ENCODE measurements at places on chromosomes 12 and 14.
A peak's percentile ranks its signal among the peaks of the same experiment; 100 is the strongest.

- DNase-seq, result no peak
Observed at GRCh38 chr12:3154006-3154405, 76.8 kb downstream of the TSPAN9 start.

GRCh38 chr14:22739423-22739822 lies 27.1 kb upstream of the OXA1L start:
- DNase-seq, result no peak

- DNase-seq, result no peak
Observed at GRCh38 chr12:6090803-6091202, 33.7 kb downstream of the VWF start.

DNA sequence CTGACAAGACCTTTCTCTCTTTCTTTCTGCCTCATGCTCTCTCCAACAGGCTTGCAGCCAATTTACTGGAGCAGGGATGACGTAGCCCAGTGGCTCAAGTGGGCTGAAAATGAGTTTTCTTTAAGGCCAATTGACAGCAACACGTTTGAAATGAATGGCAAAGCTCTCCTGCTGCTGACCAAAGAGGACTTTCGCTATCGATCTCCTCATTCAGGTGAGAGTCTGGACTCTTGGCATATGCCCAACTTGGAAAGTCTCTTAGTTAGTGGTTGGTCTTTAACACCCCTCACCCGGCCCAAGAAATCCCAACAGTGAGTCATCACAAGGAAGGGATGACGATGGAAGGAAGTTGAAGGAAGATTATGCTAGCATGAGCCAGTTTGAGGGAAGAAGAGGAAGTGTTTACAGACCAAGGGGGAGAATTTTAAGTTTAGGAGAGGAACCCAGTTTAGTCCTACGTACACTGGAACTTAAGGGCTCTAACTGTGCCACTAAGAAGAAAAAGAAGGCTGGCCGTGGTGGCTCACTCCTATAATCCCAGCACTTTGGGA lies 189.7 kb downstream of the ETV6 start:
- no peak for DNase-seq

DNA sequence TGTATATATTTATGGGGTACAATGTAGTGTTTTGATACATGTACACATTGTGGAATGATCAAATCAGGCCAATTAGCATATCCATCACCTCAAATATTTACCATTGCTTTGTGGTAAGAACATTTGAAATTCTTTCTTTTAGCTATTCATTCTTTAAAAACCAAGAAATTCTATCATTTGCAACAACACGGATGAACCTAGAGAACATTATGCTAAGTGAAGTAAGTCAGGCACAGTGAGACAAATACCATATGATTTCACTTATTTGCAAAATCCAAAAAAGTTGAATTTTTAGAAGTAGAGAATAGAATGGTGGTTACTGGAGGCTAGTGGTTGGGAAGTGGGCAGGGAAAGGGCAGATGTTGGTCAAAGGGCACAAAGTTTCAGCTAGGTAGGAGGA lies 129.3 kb upstream of the PTPRQ start:
- no peak for DNase-seq

DNA sequence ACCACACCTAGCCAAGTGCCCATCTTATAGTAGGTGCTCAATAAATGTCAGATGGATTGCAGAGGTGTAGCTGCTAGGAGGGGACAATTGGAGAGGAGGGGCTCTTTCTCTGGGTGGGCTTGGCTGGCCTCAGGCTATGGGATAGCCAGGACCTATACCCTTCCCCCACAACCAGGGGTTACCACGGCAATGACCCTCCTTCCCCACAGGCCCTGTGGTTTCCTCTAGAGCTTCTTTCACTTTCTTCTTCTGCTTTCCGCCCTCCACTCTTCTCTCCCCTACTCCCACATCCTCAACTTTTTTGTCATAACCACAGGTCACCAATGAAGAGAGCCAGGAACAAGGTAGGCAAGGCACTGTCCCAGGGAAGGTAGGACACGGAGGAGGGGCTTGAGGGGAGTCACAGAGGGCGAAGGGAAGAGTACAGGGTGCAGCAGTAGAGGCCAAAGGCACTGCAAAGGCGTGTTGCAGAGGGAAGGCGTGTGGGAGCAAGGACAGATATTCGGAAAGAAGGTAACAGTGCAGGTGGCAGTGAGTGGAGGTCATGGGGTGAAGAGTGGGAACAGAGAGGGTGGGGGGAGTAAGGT lies 1.9 kb upstream of the ITGB7 start:
- no peak for DNase-seq

GRCh38 chr12:103930787-103931735 lies 851 bp downstream of the HSP90B1 start:
- no peak for DNase-seq

GRCh38 chr12:5206401-5207175 lies 162.9 kb downstream of the KCNA5 start:
- DNase-seq, result no peak

GRCh38 chr14:89429199-89430181 lies 12.5 kb upstream of the FOXN3 start:
- DNase-seq, result no peak

GRCh38 chr14:106786697-106787096 lies 1260.3 kb downstream of the TMEM121 start:
- DNase-seq, result no peak

DNA sequence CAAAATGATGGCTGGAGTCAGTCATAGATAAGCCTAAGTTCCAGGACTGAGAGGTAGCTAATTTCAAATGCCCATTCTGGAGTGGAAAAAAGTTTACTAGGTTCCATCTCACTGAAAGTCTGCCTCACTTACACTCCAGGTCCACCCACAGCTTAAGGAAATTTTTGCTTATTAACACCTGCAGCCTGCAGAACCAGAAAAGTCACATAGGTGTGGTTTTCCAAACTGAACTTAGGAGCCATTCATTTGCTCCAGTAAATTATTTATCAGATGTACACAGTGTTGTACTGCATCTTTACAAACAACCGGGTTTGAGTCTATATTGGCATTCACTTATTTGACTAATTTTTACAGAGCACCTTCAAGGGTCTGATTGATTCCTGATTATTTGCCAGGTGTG lies 157.4 kb upstream of the ARID2 start:
- DNase-seq, result no peak

- no peak for DNase-seq
Observed at GRCh38 chr12:95739561-95740313, 50.8 kb downstream of the NTN4 start.

GRCh38 chr12:76798864-76799263 lies 34.9 kb downstream of the ZDHHC17 start:
- DNase-seq, result no peak

DNA sequence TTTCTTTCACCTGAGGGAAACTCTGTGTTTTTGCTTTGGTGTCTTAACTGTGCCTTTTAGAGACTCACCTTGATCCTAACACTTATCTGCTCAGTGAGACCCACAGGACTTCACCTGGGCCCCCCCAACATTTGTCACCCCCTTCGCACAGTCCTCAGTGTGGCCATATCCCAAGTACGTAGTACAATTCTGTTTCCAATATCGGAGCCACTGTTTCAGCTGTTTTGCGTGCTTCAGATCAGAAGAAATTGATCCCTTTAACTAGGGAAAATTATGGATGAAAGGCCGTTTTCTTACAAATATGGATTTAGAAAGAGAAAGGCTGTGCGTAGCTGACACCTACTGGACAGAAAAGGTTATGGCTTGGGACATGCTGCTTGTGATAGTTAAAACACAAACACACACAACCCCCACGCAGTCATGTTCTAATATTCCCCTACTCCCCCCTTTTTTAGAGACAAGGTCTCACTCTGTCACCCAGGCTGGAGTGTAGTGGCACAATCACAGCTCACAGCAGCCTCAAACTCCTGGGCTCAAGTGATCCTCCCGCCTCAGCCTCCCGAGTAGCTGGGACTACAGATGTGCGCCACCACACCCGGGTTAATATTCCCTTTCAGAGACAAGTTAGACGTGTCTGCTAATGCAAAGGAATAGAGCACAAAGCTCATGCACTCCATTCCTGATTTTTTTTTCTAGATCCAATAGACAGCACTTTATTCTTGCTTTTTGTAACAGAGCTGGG lies 3.6 kb upstream of the SLC7A8 start:
- peak; percentile 11 for DNase-seq

DNA sequence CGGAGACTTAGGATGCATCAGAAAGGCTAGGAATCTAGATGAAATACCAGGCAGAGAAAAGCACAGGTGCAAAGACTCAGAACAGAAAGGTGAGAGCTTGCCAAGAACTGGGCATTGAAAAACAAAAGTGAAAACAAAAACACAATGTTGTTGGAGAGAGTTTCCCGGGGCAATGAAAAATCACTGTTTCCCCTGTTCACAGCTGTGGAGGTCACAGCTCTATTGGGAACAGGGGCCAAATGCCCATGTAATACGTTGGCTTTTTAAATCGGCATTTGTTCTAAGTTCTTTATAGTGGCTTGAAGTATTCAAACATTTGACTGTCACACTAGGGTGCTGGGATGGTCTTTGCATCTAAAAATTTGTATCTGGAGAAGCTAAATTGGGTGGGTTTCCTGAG lies 108.3 kb downstream of the SLC15A4 start:
- DNase-seq, result no peak

DNA sequence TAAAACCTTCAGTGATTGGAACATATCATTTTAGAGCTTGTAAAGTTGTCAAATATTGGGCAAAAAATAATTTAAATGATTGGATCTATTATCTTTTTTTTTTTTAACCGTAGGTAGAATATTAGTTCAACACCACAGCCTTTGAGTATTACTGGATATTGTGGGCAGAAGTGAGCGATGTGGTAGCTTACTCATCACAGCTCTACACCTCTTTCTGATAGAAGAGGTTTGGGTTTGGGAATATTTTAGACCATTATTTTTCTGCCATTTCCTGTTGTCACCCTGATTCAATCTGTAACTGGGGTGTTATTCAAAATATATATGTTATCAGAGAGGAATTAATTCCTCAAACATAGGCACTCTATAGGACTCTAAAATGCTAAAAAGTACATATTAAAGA lies 34.8 kb upstream of the SLC38A2 start:
- no peak for DNase-seq

DNA sequence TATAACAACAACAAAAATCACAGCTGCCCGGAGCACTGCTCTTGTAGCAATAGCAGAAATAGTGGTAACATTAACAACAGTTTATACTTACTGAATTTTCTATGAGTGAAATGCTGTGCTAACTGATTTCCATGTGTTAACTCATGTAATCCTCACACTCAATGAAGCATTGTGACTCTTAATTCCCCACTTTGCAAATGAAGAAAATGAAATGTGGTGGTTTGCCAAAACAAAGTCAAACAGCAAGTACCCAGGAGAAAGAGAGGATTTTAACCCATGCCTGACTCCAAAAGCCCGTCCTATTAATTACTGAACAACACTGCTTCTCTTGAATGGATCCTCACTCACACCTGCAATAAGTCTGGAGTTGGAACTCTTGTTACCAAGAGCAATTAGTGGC lies 123.5 kb downstream of the MED13L start:
- no peak for DNase-seq

- no peak for DNase-seq
Observed at GRCh38 chr12:106978035-106978800, 8.7 kb downstream of the MTERF2 start.

GRCh38 chr12:88225776-88226175 lies 83.7 kb downstream of the TMTC3 start:
- no peak for DNase-seq

DNA sequence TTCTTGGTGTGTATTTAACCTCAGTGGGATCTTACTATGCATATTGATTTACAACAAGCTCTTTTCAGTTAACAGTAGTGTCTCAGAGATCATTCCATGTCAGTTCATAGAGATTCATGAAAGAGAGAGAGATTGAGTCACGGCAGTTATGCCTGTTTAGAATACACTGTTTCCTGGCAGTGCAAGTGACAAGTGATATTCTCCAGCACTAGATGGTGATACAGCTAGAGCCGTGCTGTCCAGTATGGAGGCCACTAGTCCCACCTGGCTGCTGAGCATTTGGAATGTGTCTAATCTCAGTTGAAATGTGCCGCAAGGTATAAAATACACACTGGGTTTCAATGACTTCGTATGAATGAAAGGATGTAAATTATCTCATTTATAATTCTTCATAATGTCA lies 184.4 kb downstream of the SUDS3 start:
- DNase-seq, result no peak

GRCh38 chr12:42421844-42422779 lies 96.1 kb downstream of the PPHLN1 start:
- DNase-seq, result peak; percentile 7

GRCh38 chr12:6647083-6647604 lies at the start of gene ACRBP:
ACRBP (minus strand) TSS chr12:6647432; CDS start chr12:6647366, 66 bp downstream.
- DNase-seq, result no peak

GRCh38 chr12:122969676-122970075 lies 3.4 kb upstream of the ABCB9 start:
- DNase-seq, result no peak

All from H54 (cell line).